ENCODE measurements at places on chromosomes 3 and 15.

DNA sequence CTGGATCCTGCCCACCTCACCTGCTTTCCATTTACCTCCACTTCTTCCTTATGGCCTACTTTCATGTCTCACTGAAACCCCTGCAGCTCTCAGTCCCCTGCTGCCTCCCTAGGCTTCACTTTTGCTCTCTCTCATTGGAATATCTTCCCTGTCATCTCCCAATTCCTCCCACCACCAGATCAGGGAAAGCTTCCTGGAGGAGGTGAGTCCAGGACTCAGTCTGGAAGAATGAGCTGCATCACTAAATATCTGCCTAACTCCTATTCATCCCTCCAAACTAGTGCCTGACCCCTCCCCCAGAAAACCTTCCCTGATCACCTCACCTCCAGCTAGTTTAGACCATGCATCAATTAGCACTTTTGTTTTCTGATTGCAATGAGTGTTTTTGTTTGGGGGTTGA is 37.1 kb downstream of the MRPL46 start:
- H3K27ac ChIP-seq, result no peak overlapping the region
- H3K36me3 ChIP-seq, result no peaks in the 10 kb centered on the region
- H3K4me3 ChIP-seq, result no peak overlapping the region
- H3K27me3 ChIP-seq, result peaks cover 42% of the 10 kb centered on the region
- no peaks in the 10 kb centered on the region for H3K4me1 ChIP-seq

DNA sequence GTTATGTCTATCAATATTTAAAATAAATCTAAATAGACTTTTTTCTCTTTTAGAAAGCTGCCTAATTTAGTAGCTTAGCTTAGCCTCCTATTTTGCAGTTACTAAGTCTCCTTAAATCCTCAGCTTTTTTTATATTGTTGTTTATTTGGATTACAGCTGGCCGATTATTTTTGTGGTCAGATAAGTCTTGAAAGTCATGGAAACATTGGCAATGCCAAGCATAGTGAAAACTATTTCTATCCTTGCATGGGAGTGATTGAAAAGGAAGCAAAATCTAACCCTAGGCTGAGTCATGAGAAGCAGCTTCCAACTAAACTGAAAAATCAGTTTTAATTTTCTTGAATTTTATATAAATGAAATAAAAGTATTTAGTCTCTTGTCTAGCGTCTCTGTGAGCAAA is 1063.0 kb upstream of the GBE1 start:
- no peaks in the 10 kb centered on the region for H3K36me3 ChIP-seq
- no peaks in the 10 kb centered on the region for H3K27me3 ChIP-seq
- H3K4me1 ChIP-seq, result no peaks in the 10 kb centered on the region
- H3K27ac ChIP-seq, result no peak overlapping the region
- no peak for DNase-seq
- H3K4me3 ChIP-seq, result no peak overlapping the region

- H3K4me1 ChIP-seq, result no peaks in the 10 kb centered on the region
- peaks cover 4% of the 10 kb centered on the region for H3K27me3 ChIP-seq
- no peak overlapping the region for H3K4me3 ChIP-seq
Observed at GRCh38 chr15:38349251-38349650, 96.6 kb downstream of the SPRED1 start.

GRCh38 chr3:23592961-23593931 is 212.5 kb upstream of the UBE2E1 start:
- no peaks in the 10 kb centered on the region for H3K27me3 ChIP-seq
- no peaks in the 10 kb centered on the region for H3K36me3 ChIP-seq
- no peak overlapping the region for H3K4me3 ChIP-seq
- no peak overlapping the region for H3K27ac ChIP-seq
- DNase-seq, result no peak
- no peaks in the 10 kb centered on the region for H3K4me1 ChIP-seq

DNA sequence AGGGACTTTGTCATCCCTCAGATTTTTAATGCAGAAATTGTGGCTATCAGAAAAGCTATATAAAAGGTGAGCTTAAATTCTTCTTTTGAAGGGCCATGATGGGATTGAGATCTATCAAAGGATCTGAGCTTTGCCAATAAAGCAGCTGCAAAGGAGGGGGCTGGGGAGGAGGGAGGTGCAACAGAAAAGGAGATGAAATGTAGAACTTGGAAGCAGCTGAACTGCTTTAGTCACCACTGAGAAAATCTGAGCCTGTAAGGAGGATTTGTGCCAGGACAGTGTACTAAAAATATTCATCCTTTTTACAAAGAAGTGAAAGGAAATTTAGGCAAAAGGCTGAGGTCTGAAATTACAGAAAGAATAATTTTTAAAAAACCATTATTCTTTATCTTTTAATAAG is 10.4 kb downstream of the TSPAN3 start:
- H3K4me3 ChIP-seq, result no peak overlapping the region
- peaks cover 49% of the 10 kb centered on the region for H3K4me1 ChIP-seq
- H3K27ac ChIP-seq, result no peak overlapping the region
- H3K36me3 ChIP-seq, result no peaks in the 10 kb centered on the region

DNA sequence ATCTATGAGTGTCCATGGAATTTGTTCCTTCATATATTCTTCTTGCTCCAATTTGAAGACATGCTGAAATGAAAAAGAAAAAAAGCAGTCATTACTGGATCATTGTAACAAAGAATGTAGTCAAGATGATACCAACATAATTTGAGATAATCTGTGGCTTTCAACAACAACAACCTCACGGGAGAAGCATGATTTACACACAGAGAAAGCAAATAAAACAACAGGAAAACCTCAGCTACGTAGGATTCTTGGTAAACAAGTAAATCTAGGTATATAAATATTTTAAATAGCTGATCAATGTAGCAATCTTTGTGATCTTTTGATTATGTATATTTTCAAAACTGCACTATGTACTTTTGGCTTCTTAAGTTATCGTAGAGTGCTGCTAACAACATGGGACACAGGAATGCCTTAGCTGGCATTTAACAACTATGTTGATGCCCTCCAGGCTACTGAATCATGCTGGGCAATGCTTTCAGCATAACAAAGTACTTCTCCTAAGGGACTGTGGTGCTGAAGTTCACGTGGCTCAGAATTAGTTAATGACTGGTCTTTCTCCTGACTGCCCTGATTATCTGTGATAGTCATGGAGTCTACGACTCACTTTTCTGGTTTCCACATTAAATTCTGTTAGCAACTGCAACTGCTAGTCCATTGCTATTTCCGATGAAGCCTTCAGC is 96.5 kb upstream of the MYO5C start:
- peaks cover 10% of the 10 kb centered on the region for H3K4me1 ChIP-seq
- H3K27me3 ChIP-seq, result no peaks in the 10 kb centered on the region
- no peak overlapping the region for H3K4me3 ChIP-seq
- peaks cover 37% of the 10 kb centered on the region for H3K36me3 ChIP-seq
- H3K27ac ChIP-seq, result no peak overlapping the region

GRCh38 chr3:108509871-108510270 is 525 bp downstream of the MYH15 start:
- H3K4me3 ChIP-seq, result no peak overlapping the region
- no peak for DNase-seq
- no peaks in the 10 kb centered on the region for H3K36me3 ChIP-seq
- no peak overlapping the region for H3K27ac ChIP-seq

DNA sequence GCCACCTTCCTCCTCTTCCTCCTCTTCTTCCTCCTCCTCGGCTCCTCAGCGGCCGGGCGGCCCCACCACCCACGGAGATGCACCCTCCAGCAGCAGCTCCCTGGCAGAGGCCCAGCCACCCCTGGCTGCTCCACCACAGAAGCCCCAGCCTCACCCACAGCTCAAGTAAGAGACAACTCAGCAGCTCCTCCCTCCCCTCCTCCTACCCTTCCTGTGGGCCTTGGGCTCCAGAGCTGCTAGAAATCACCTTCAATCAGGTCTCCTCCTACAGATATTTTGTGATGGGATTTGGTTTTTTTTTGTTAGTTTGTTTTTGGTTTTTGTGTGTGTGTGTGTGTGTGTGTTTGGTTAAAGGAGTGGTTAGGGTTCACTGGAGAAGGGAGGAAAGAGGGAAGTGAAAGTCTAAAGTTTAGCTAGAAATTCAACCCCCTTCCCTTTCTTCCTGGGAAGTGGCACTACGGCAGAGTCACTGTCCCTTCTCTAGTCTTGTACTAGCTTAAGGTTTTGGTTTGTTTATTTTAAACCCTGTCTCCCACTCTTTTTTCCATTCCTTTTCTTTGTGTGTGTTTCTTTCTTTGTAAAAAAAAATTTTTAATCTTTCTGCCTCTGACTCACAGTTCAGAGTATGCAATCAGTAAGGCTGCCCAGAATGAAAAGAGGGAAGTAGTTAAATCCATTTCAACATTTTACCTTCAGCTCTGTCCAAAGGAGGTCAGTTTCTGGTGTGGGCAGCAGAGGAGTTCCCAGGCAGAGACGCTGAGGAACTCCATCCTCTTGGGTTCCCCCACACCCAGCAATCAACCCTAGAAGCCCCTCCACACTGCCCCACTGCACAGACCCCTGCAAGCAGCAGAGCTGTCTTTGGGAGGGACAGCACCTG is 29.0 kb upstream of the TIMP4 start:
- no peaks in the 10 kb centered on the region for H3K36me3 ChIP-seq
- peak; percentile 73 for DNase-seq
- peaks cover 6% of the 10 kb centered on the region for H3K27me3 ChIP-seq
- peak overlapping the region; percentile 54 for H3K4me3 ChIP-seq

GRCh38 chr15:45121706-45122417 is 7.7 kb downstream of the DUOXA2 start:
- no peak overlapping the region for H3K4me3 ChIP-seq
- no peaks in the 10 kb centered on the region for H3K36me3 ChIP-seq
- DNase-seq, result no peak
- peaks cover 62% of the 10 kb centered on the region for H3K27me3 ChIP-seq
- H3K27ac ChIP-seq, result no peak overlapping the region

DNA sequence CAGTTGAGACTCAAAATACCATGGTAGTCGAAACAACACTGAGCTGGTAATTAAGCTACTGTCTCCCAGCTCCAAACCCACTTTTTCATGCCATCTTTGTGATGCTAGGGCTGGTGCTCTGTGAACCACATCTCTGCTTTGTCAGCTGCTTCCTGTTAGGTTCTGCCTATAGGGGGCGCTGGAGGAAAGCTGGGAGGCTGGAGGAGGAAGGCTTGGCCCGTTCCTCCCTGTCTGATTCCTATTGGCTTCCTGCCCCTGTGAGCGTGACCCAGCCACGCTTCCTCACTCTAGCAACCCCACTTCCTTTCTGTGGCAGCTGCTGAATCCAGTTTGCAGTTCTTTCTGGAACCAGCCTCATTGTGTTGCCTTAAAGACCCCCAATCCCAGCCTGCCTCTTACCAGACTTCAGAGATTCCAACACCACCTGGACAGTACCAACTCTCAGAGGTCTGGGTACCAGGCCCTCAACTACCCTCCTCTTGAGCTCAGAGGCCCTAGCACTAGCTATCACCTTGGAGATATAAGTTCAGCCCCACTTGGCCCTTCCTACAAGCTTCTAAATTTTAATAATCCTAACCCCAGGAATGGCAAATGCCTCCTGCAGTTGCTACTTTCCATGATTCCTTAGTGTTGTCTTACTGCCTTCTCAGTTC is 120.9 kb downstream of the ERC2 start:
- no peak overlapping the region for H3K27ac ChIP-seq
- H3K36me3 ChIP-seq, result no peaks in the 10 kb centered on the region
- H3K27me3 ChIP-seq, result peaks cover 13% of the 10 kb centered on the region
- DNase-seq, result no peak
- H3K4me3 ChIP-seq, result no peak overlapping the region
- no peaks in the 10 kb centered on the region for H3K4me1 ChIP-seq

DNA sequence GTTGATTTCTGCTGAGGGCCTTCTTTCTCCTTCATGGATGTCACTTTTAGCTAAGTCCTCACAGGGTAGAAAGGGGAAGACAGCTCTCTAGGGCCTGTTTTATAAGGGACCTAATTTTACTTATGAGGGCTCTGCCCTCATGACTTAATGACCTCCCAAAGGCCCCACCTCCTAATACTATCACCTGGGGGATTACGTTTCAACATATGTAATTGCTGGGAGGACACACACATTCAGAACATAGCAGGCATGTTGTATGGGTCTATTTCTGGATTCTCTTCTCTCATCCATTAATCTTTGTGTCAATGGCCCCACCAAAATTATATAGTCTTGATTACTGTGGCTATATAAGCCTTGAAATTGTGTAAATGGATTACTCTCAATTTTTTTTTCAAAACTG is 255.0 kb downstream of the CLSTN2 start:
- no peaks in the 10 kb centered on the region for H3K27me3 ChIP-seq
- no peaks in the 10 kb centered on the region for H3K36me3 ChIP-seq
- no peaks in the 10 kb centered on the region for H3K4me1 ChIP-seq
- no peak for DNase-seq

- peaks cover 14% of the 10 kb centered on the region for H3K4me1 ChIP-seq
- no peak for DNase-seq
- peaks cover 20% of the 10 kb centered on the region for H3K36me3 ChIP-seq
- no peaks in the 10 kb centered on the region for H3K27me3 ChIP-seq
- H3K4me3 ChIP-seq, result no peak overlapping the region
- no peak overlapping the region for H3K27ac ChIP-seq
Observed at GRCh38 chr3:70951316-70951715, 632.2 kb downstream of the FOXP1 start.

GRCh38 chr15:28103831-28104230 is 4.7 kb upstream of the OCA2 start:
- H3K36me3 ChIP-seq, result no peaks in the 10 kb centered on the region
- DNase-seq, result no peak
- H3K4me3 ChIP-seq, result no peak overlapping the region
- no peak overlapping the region for H3K27ac ChIP-seq
- peaks cover 15% of the 10 kb centered on the region for H3K4me1 ChIP-seq

GRCh38 chr3:177838766-177839350 is 641.6 kb upstream of the TBL1XR1 start:
- H3K4me1 ChIP-seq, result peaks cover 7% of the 10 kb centered on the region
- H3K27ac ChIP-seq, result no peak overlapping the region
- H3K36me3 ChIP-seq, result no peaks in the 10 kb centered on the region
- H3K4me3 ChIP-seq, result no peak overlapping the region

All from activated T-cell treated with anti-CD3 and anti-CD28 coated beads, Interleukin-2, amount 50 U/mL, for 24 hours (primary cell).